ENCODE measurements at places on chromosomes 3 and 15. TPM values are rescaled to one million over a fixed set of nuclear protein-coding genes. Genes with fewer than 3 reads are reported as not detected.

GRCh38 chr3:56769116-56769707 lies 32.5 kb downstream of the ARHGEF3 start:
- DNase-seq, result no peak

DNA sequence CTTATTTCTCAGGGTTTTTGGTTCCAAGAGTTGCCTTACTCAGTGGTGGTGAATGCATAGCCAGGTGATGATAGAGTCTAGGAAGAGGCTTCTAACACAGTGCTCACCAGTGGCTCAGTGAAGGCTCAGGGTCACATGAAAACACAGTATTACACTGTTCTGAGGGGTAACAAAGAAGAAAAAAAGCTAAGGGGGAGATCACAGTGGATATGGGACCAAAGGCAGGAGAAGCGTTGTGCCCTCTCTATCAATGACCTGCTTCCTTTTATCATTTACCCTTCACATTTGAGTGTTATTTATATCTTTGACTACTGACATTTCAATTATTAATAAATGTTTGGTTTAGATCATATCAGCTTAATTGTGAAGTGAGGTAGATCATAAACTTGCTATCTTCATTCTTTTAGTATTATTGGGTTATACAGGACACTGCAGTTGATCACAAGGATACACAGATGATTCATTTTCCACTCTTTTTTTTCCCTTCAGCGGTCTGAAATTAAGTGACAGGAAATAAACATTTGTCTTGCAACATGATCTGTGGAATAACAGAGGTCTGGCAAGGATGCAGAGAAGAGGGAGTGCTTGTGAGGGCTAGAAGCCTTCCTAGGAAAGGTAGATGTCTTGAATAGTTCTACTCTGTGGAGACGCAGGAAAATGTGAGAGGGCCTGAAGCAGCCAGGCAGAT lies 171.7 kb downstream of the C3orf38 start:
- no peak for DNase-seq

GRCh38 chr3:41212088-41212487 lies 12.8 kb downstream of the CTNNB1 start:
- DNase-seq, result no peak

DNA sequence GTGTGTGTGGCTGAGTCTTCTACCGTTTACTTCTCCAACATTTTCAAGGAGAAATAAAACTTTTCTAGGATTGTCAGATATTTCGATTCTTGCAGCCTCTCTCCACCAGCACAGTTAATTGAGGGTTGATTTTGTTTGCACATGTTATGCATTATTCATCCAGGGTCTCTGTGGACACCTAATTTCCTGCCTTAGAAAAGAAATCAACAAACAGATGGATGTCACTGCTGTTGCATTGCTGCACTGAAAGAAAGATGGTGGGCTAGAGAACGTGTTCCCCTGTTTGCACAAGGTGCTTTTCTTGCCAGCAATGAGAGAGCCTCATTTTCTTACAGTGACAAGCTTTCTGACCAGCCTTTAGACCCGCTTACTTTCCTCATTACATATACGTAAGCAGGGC lies 150.0 kb downstream of the CLSTN2 start:
- DNase-seq, result no peak

Gene CEP97
- 6.1 TPM for total RNA-seq

- no peak for DNase-seq
Observed at GRCh38 chr3:125442506-125442905, 67.4 kb upstream of the ZNF148 start.

- DNase-seq, result no peak
Observed at GRCh38 chr3:31378231-31378630, 154.5 kb upstream of the STT3B start.

DNA sequence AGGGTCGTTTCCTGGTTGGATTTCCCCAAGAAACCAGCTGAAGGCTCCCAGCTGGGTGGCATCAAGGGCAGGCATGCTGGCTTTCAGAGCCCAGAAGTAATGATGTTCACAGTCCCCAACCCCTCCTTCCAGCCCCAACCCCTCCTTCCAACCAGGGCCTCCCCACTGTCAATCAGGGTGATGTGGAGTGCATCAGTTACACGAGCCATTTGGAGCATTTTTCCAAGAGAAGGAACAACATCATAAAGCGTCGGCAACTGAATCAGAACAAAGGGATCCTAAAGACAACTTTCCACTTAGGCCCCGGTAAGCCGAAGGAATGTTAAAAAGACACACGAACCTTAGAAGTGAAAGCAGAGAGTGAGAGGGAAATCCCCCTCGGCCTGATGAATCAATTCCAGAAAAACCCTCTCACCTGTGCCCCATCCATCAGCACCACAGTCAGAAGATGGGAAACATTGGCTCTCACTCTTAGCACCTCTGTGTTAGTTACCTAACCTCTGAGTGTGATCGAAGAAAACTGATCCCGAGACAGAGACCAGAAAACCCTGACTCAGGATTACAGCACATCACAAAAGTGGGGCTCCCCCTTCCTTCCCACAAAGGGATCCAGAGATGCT lies 101.2 kb upstream of the WNT5A start:
- no peak for DNase-seq

DNA sequence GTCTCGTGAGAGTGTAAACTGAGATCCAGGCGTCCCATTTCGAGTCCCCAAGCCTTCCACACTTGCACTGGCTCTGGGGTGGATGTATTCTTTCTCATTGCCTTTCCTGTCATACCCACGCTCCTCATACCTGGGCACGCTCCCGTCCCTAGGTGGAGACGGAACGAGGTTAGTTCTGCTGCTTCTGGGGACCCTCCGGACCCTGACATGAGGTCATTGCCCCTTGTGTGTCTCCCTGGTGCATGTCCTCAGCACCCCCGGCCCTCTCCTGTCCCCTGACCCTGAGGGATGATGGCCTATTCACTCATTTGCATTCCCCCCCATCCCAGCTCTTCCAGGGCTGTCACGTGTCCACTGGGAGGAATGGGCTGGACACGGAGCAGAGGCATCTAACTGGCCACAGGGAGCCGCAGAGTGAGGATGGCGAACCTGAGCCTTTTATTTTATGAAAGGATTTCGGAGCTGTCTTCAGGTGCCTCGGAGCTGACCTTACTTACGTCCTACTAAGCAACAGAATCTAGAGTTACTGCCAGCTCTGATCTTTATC lies 8.2 kb downstream of the NIPA1 start:
- DNase-seq, result no peak

GRCh38 chr3:114831861-114832260 lies 315.2 kb downstream of the ZBTB20 start:
- no peak for DNase-seq

GRCh38 chr3:165133188-165133899 lies 55.0 kb upstream of the SI start:
- DNase-seq, result peak; percentile 8

DNA sequence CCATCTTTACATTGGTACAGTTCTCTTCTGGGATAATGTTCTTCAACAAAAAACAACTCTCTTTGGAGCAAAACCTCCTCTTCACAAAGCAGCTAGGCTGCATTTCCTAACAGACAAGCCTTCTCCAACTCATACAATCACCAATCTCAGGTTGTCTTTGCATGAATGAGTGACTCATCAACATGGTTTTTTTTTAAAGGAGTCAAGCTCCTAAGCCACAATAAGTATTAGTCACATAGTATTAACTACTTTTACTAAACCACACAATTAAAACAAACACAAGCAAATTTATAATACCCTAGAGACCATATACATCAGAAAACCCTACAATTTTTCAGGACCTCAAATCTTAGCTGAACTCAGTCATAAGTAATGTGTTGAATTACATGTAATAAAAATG lies 137.4 kb downstream of the TBC1D5 start:
- peak; percentile 59 for DNase-seq

GRCh38 chr3:148945116-148945515 lies 46.2 kb upstream of the GYG1 start:
- DNase-seq, result no peak

Gene RPL35A
- total RNA-seq, result 1,319 TPM

GRCh38 chr15:66095871-66096687 lies 157.5 kb downstream of the MEGF11 start:
- DNase-seq, result no peak

- no peak for DNase-seq
Observed at GRCh38 chr15:37877851-37878741, 56.3 kb upstream of the TMCO5A start.

GRCh38 chr3:79167651-79168416 lies 600.0 kb downstream of the ROBO1 start:
- peak; percentile 27 for DNase-seq

- no peak for DNase-seq
Observed at GRCh38 chr15:23477920-23478319, 30.9 kb upstream of the GOLGA6L2 start.

Gene SLC9C1
- not detected for total RNA-seq

GRCh38 chr3:40185029-40185695 lies 124.3 kb upstream of the EIF1B start:
- no peak for DNase-seq

DNA sequence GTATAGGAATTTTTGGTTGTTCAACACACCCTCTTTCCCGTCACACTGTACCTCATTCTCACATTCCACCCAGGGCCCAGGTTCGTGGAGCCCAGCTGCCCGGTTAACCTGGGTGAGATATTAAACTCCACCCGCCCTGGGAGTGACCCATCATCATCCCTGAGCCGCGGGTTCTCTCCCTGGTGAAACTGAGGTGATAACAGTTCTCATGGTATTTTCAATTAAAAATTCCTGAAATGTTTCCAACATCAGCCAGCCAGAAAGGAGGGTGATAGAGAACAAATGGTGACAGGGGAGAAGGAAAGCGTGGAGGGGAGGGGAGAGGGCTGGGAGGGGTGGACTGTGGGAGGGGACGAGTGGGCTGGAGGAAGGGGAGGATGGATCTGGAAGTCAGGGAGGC lies 148.8 kb downstream of the ALDH1A2 start:
- no peak for DNase-seq

Gene DET1
- total RNA-seq, result 3.8 TPM

Gene NTRK3
- not detected for total RNA-seq

DNA sequence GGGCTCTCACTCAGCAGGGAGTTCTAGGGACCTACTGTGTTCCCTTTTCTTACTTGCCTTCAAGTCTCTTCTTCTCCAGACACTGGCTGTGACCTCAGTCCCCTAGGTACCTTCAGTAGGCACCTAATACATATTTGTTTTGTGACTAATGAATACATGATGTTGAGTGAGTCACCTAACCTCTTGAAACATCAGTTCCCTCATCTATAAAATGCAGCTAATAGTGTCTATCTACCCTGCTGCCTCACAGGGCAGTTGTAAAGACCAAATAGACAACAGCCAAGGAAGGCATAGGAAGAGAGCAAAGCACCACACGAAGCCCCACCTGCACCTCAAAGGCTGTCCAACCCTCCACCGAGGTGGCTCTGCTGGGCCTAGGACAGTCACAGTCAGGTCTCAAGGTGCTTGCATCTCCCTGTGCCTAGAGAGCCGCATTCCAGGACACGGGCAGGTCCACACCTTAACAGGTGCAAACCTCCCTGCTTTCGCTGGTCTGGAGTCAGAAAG lies 29.1 kb downstream of the DAPK2 start:
- peak; percentile 75 for DNase-seq

Gene OR5K2
- not detected for total RNA-seq

Gene WDR76
- total RNA-seq, result 29.6 TPM

GRCh38 chr3:123693584-123694190 lies 108.8 kb upstream of the HACD2 start:
- DNase-seq, result no peak

GRCh38 chr3:12489832-12490231 lies 5.6 kb downstream of the TSEN2 start:
- DNase-seq, result no peak

DNA sequence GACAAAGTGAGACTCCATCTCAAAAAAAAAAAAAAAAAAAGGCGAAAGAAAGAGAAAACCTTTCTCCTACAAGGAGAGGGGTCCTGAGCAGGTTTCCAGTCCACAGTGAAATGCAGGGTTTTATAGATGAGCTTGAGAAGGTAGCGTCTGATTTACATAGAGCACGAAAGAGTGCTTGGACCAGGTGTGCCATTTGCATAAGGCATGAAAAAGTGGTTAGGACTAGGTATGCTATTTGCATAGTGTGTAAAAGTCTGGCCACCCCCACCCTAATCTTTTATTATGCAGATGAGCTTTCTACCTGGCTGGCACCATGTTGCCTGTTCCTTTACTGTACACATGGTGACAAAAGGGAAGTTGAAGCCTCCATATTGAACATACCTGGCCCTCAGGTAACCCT lies 13.6 kb upstream of the RNU6-1 start:
- DNase-seq, result no peak

- DNase-seq, result no peak
Observed at GRCh38 chr3:167811031-167811430, 75.5 kb downstream of the SERPINI1 start.

Gene CSPG5
- 12.5 TPM for total RNA-seq

- DNase-seq, result no peak
Observed at GRCh38 chr3:38650248-38650951, 913 bp upstream of the SCN5A start.

DNA sequence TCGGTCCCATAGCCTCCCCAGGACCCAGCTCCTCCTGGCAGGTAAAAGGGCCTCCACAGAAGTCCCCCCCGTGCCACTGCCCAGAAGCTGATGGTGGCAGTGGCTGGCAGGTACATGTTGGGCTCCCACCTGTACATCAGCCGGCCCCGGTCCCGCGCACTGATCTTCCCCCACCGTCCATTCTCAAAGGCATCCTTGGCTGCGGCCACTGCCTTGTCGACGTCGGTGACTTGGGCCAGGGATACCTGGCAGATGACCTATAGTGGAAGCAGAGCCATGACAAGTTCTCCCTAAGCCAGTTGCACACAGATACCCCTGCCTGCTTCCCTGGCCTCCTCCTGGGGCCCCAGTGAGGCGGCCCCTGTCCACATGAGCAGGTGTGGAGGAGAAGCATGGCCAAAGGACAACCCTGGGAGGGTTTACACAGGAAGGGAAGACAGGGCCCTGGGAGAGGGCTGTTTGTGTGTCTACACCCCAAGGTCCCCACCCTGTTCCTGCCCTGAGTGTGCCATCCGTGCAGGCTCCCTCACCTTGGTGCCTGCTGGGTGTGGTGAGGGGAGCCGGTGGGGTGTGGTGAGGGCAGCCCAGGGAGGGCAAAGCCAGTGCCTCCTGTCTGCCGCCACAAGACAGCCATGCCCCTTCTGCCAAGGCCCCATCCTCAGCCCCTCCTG lies 44.8 kb downstream of the ALDH1L1 start:
- no peak for DNase-seq
